Activated CD4-positive, alpha-beta T cell treated with anti-CD3 and anti-CD28 coated beads, Interleukin-2, amount 50 U/mL, for 16 hours (primary cell): ENCODE measurements at places on chromosomes 12 and 14.

- DNase-seq = no peak
Measured at GRCh38 chr12:89481213-89481914, 43.2 kb downstream of the GALNT4 start.

DNA sequence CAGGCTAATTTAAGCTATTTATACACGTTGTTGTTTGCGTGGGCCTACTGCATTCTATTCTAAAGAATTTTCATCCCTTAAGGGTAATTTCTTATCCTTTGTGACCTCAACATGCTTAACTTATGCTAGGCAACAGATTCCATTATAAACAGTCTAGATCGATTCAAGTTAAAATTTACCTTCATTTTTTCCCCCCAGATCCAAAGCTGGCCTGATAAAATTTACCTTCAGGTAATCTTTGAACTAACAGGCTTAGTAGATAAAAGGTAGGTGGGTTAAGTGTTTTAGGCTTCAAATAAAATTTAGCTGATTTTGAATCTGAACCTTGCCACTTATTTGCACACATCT is 389 bp upstream of the CCNB1IP1 start:
- DNase-seq = no peak

GRCh38 chr12:104136577-104136976 is 1.4 kb downstream of the NFYB start:
- DNase-seq = no peak

DNA sequence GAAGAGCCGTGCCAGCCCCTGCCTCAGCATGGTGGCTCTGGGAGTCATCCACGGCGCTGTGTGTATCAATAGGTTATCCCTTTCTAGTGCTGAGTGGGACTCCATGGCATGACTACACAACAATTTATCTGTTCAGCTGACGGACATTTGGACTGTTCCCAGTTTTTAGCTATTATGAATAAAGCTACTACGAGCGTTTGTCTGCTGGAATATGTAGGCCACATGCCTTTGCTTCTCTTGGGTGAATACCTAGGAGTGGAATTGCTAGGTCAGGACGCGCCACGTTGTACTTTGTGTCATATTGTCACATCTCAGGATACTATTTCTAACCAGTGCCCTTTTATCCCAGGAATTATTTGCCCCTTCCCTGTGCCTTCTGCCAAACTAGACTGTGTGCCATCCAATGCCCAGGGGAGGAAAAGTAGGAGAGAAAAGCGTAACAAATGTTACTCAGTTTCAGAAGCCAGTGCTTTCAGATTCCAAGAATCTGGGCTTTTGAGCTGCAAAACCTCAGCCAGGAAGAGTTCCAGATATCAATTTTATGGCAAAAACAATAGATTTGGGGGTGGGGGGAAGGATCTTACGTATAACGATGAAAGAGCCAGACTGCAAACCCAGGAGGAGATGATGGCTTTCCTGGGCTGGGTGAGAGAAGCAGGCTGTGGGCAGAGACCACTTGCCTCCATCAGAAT is 62.5 kb upstream of the NCOR2 start:
- no peak for DNase-seq

DNA sequence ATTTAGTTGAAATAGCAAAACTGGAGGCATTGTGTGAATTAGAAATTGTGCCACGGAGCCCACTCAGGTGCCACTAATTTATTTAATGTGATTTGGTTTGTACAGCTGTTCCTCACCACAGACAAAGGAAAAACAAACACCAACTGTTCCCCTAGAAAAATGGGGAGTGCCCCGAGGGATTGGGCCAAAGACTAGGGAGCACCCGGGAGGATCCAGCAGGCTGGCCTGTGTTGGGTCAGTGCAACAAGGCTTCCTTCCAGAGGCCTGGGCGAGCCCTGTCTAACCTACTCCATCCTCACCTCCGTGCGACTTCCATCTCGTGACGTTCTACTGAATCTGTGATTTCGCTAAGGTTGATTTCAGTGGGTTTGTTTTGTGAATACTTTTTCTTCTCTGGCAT is 206.2 kb downstream of the CHST11 start:
- DNase-seq = no peak
